Astrocyte (in vitro differentiated cells and primary cell): ENCODE measurements at places on chromosomes 16 and 17. TPM values are rescaled to one million over a fixed set of nuclear protein-coding genes. Genes with fewer than 3 reads are reported as not detected.

DNA sequence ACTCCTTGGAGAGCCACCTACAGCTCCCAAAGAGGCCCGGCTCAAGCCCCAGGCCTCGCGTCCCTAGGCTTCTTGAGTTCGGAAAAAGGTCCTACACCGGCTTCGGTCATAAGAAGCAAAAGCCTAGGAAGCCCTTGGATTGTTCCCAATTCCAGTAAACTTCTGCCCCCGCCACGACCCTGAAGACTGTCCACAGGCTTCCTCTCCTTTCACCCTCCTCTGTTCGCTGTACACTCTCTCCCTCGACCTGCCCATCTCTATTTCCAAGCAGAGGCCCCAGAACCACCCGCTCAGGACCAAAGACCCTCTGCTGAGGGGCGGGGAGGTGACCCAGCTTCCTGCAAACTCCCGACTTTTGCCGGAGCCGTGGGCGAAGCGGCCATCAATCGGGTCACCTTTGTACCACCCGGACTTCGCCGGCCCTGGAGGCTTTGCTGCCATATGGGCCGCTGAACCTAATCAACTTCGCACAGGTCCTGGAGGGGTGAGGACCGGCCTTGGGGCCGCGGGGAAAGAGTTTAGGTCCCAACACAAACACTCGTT lies 2.7 kb downstream of the HOXB2 start:
- H3K4me3 ChIP-seq, result peak overlapping the region; percentile 84
- peaks cover 27% of the 10 kb centered on the region for H3K27me3 ChIP-seq
- no peak for DNase-seq
- H3K27ac ChIP-seq, result peak overlapping the region; percentile 95
- no peaks in the 10 kb centered on the region for H3K36me3 ChIP-seq
- H3K4me1 ChIP-seq, result peaks cover 40% of the 10 kb centered on the region

GRCh38 chr16:26211542-26211941 lies 519.8 kb downstream of the HS3ST4 start:
- no peaks in the 10 kb centered on the region for H3K4me1 ChIP-seq
- no peak overlapping the region for H3K27ac ChIP-seq
- DNase-seq, result no peak
- no peaks in the 10 kb centered on the region for H3K36me3 ChIP-seq
- no peaks in the 10 kb centered on the region for H3K27me3 ChIP-seq

DNA sequence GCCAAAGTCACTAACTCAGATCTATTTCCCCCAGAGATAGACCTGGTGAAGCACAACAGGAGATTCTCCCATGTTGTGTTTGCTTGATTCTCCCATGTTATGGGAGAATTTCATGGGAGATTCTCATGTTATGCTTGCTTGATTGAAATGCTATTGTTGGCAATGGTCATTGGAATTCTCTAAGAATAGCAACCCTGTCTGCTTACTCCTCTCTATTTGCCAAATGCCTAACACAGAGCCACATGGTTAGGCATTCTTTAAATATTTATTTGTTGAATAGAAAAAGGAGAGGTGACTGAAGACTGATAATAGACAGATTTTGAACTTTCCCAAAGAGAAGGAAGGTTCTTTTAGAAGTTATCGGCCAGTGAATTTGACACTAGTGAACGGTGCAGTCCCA lies 111.5 kb upstream of the MPHOSPH6 start:
- H3K27ac ChIP-seq, result no peak overlapping the region
- no peaks in the 10 kb centered on the region for H3K4me1 ChIP-seq
- H3K27me3 ChIP-seq, result peaks cover 6% of the 10 kb centered on the region

DNA sequence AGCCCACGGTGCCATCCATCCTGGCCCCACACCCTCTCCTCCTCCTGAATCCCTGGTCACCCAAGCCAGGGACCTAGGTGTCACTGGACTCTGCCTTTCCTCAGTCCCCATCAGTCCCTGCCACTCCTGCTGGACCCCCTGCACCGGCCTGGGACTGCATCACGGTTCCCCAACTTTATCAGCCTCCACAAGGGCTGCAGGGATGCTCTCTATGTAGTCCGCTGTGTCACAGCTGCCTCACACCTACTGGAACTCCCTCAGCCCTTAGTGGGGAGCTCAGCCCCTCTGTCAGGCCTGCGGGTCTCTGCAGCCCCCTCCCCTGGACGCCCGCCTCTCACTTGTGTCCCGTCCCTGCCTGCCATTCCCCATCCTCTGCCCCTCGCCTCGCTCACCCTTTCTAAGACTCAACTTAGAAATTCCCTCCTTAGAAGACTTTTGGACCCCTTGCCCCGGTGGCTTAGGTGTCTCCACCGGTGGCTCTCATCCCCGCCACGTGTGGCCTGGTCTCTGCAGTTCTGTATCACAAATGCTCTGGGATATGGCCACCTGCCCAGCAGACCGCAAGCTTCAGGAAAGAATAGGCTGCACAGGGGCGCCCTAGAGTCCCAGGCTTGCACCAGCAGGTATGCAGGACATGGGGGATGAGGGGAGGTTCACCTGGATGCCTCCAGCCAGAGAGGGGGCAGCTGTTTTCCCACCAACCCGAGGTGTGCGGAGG lies 62.9 kb downstream of the PRMT7 start:
- H3K36me3 ChIP-seq, result no peaks in the 10 kb centered on the region
- no peak for DNase-seq
- H3K27ac ChIP-seq, result no peak overlapping the region
- H3K27me3 ChIP-seq, result peaks cover 2% of the 10 kb centered on the region

CDH5 gene
- total RNA-seq, result 0.30 TPM in 1 of 2 replicates, not detected in the other

- no peak for DNase-seq
- H3K27me3 ChIP-seq, result no peaks in the 10 kb centered on the region
- H3K27ac ChIP-seq, result no peak overlapping the region
- no peaks in the 10 kb centered on the region for H3K4me1 ChIP-seq
Measured at GRCh38 chr17:16923904-16924695, 47.8 kb downstream of the TNFRSF13B start.

ZDHHC1 gene
- total RNA-seq, result 3.7 and 4.4 TPM in 2 replicates

DNA sequence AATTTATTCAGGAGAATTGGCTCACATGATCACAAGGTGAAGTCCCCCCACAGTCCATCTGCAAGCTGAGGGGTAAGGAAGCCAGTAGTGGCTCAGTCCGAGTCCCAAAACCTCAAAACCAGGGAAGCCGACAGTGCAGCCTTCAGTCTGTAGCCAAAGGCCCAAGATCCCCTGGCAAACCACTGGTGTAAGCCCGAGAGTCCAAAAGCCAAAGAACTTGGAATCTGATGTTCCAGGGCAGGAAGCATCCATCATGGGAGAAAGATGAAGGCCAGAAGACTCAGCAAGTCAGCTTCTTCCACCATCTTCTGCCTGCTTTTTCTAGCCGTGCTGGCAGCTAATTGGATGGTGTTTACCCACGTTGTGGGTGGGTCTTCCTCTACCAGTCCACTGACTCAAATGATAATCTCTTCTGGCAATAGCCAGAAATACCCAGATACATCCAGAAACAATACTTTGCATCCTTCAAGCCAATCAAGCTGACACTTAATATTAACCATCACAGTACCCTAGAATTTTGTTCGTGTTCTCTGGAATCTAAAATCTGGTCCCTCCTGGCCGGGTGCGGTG lies 40.4 kb downstream of the TMEM114 start:
- H3K4me3 ChIP-seq, result no peak overlapping the region
- no peak for DNase-seq
- H3K4me1 ChIP-seq, result no peaks in the 10 kb centered on the region
- H3K36me3 ChIP-seq, result no peaks in the 10 kb centered on the region

SEZ6L2 gene
- 69.6 and 90.6 TPM in 2 replicates for total RNA-seq

GRCh38 chr17:521183-521525 lies 168.5 kb upstream of the RPH3AL start:
- no peaks in the 10 kb centered on the region for H3K27me3 ChIP-seq
- peak; percentile 84 for DNase-seq
- peak overlapping the region; percentile 63 for H3K27ac ChIP-seq
- H3K4me3 ChIP-seq, result no peak overlapping the region
- peaks cover 28% of the 10 kb centered on the region for H3K4me1 ChIP-seq

TUBD1 gene
- total RNA-seq, result 9.0 and 9.2 TPM in 2 replicates

PRCD gene
- 1.5 and 2.2 TPM in 2 replicates for total RNA-seq

DNA sequence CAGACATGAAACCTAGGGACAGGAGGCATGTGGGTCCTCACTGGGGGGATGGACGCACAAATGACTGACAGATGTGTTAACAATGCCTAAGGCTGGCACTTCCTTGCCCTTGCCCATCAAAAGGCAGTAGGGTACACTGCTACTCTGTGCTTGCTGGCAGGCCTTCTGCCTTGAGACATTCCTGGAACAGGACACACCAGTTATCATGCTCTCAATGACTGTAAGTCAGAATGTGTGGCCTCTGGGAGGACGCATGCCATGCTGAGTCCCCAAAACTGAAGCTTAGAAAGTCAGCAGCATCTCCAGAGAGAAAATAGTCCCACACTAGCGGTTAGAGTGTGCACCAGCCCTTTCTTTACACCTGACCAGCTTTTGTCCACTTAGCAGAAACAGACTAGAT lies 16.1 kb upstream of the SREBF1 start:
- no peaks in the 10 kb centered on the region for H3K27me3 ChIP-seq
- peaks cover 6% of the 10 kb centered on the region for H3K4me1 ChIP-seq
- H3K36me3 ChIP-seq, result no peaks in the 10 kb centered on the region
- no peak overlapping the region for H3K27ac ChIP-seq
- no peak for DNase-seq
- H3K4me3 ChIP-seq, result no peak overlapping the region

CBX2 gene
- total RNA-seq, result 3.9 and 6.7 TPM in 2 replicates

KRT28 gene
- not detected in 2 replicates for total RNA-seq

- peaks cover 23% of the 10 kb centered on the region for H3K4me1 ChIP-seq
- no peak for DNase-seq
- H3K27me3 ChIP-seq, result peaks cover 3% of the 10 kb centered on the region
Measured at GRCh38 chr17:61411011-61411260, 11.3 kb downstream of the TBX2 start.

DNA sequence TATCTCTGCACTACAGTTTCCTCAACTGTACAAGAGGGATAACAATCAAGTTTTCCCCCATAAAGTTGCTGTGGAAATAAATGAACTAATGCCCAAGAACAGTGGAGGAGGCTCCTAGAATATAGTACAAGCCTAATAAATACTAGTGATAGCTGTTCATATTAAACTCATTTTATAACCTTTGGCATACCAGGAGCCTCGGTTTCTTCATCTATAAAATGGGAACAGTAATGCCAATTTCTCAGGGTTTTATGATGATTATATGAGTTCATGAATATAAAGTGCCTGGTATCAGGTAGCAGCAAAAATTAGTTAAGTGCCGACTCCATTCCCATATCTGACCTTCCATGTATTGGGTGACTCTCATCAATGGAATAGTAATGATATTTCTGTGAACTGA lies 311.1 kb upstream of the MAF start:
- no peak for DNase-seq
- no peaks in the 10 kb centered on the region for H3K27me3 ChIP-seq
- H3K4me1 ChIP-seq, result peaks cover 2% of the 10 kb centered on the region
- H3K4me3 ChIP-seq, result no peak overlapping the region

DNA sequence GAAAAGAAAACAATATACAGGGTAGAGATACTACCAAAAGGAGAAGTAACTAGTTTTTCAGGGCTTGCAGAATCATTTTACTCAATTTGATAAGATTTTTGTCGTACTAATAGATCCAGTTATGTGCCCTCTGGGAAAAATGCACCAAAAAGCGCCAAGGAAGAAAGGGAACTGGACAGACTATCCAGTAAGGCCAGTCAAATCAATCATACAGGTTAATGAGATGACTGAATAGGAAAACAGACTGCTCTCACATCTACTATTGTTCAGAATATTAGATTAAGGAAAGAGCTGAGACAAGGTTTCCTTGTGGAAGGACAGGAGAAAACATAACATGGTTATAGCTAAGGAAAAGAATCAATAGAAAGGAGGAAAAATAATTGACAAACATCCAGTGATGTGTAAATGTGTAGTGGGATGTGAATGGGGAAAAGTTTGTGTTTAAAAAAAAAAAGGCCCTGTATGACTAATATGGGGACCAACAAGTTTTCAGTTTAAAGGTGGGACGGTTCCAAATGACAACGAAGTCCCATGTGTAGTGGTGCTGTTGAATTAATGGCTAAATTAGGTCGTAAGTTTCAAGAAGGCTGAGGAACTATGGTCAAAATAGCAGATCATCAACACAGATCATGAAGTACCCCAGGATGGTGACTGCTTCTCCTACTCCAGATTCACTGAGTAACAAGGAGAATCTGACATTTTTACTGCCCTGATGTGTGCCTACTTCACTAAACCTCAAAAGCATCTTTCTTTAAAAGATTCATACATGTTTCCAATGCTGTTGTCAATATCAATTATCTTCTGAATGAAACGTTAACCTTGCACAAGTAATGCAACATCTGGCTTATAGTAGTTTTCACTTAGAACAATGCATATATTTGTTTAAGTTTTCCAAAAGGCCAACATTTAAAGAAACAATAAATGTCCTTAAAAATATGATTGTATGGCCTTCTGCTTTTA lies 40.7 kb downstream of the BRIP1 start:
- H3K4me3 ChIP-seq, result no peak overlapping the region
- no peak overlapping the region for H3K27ac ChIP-seq
- no peaks in the 10 kb centered on the region for H3K27me3 ChIP-seq

UMOD gene
- total RNA-seq, result not detected in 2 replicates
